Non-pigmented ciliary epithelial cell (primary cell): ENCODE measurements at places on chromosomes 7 and 10.

DNA sequence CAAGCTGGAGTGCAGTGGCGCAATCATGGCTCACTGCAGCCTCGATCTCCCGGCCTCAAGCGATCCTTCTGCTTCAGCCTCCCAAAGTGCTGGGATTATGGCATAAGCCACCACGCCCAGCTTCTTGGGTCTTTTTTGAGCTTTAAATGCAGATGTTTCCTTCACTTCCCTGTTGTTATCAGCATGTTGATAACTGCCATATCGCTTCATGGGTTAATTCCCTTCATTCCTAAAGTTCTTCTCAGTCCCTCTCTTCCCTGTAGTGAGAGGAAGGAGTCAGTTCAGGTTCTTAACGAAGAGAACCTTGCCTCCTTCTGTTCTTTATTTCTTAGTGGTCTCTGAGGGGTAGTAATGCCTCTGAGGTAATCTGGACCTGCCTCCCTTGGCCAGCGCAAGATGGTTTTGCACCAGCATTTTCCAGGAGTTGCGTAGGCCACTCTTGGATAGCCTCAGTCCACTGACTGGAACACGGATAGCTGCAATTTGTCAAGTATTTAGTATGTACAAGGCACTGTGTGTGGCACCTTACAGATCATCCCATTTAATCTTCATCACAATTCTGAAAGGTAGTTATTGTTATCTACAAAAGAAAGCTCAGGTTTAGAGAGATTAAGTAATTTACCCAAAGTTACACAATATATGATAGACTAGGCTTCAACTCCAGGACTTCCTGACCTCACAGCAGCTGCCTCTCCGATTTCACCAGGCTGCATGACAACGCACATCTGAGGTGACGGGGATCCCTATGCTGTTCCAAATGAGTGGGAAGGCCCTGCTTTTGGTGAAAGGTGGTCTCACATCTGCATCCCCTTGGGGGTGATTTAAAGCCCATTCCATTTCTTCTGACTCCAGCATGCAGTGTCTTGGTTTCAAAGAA, 60.5 kb downstream of the GATA3 start:
- no peak for DNase-seq

GRCh38 chr7:142811154-142811737, 40.5 kb downstream of the PRSS2 start:
- no peak for DNase-seq

DNA sequence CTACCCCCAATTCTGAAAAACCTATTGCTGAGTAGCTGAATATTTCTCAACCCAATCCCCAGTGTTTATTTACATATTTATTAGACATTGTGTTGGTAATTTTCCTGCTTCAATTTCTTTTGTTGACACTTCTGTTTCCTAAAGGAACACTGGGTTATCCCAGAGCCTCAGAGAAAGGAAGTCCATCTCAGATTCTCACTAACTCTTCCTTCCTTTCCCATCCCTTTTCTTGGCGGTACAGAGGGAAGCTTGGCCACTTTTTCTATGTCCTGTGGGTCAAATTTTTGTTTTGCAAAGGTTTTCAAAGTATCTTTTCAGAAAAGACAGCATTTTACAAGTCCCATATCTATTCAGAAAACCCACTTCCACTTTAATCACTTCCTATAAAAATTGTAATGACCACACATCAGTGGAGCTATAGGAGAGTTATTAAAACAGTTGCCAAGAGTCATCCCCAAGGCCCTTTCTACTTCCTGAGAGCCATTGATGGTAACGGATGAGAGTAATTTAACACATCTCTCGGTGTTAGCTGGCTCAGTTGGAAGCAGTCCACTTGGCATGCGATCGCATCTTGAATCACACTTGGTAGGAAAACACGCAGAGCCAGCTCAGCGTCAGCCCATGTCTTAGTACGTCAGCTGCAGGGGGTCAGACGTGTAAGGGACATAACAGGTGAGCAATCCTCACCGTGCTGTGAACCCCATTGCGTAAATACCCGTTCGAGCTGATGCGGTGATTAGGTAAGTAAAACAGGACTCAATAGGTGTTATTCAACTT, 231.1 kb upstream of the ADARB2 start:
- DNase-seq = no peak

DNA sequence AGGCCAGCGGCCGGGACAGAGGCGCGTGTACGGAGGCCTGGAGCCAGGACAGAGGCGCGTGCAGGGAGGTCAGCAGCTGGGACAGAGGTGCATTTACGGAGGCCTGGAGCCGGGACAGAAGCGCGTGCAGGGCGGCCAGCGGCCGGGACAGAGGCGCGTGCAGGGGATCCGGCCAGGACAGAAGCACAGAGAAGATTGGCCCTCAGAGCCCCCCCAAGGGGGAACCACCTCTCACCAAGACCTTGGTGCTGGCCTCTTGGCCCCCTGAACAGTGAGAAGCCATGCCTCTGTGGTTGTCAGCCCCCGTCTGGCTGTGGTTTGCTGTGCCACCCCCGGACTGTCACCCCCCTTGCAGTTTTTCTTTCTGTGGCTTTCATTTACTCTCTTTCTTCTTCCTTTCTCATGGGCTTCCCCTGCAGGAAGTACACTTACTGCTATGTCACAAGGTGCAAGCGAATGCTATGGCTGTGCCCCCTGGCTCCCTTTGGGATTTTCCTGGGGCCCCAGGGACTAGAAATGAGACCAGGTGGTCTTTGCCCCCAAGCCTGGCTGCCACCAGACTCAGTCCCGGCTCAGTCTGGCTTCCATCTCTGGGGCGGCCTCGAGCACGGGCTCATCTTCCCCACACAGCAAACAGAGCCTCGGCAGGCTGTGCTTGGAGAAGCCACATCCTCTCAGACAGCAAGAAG, 41.1 kb downstream of the INSIG1 start:
- DNase-seq = no peak

GRCh38 chr10:10777279-10777678, 240.4 kb upstream of the CELF2 start:
- DNase-seq = no peak
